ENCODE measurements at places on chromosomes 2 and 18.

DNA sequence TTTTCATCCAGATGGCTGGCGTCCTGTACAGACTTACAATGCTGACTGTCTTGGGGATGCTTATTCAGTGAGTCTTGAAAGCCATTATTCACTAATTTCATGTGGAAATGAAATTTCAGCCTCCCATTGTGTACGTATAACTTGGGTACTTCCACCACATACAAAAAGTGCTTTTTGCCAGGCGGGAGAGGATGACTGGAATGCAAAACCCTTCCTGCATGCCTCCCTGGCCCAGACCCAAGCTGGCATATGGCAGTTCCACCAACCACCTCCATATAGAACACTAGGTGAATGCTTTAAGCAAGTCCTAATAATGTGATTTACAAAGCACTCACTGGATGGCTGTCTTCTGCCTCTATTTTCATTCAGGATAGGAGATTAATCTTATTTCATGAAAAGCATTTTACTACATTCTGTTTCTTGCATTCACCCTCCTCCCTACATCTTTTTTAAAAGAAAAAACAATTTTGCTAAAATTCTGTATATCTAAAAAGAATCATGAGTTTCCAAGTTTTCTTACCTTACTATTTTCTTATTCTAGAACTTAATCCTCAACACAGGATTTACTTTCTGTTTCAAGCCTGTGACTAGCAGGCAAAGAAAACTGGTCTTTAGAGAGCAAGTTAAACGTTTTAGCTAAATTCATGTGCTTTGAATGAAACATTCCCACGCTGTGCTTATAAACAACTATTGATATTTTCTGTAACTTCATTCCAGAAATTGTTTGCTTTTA is 327.6 kb downstream of the NCKAP5 start:
- DNase-seq: no peak

DNA sequence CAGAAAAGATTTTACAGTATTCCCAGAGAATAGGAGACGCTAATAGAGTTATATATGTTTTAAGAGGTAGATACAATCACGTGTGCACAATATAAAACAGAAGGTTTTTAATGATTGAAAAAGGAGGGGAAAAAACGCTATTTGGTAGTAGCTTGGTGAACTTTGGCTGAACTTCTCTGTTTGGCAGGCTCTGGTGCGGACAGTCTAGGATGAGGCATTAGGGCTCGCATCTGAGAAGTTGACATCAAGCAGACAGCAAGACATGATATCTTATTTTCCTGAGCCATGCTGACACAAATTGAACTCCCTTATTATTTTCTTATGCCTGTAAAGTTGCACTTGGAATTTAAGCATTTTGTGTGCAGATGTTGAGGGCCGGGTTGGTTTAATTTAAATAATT is 176.6 kb downstream of the EN1 start:
- DNase-seq: no peak

- DNase-seq: no peak
Measured at GRCh38 chr2:86523491-86523890, 39.8 kb downstream of the CHMP3 start.

DNA sequence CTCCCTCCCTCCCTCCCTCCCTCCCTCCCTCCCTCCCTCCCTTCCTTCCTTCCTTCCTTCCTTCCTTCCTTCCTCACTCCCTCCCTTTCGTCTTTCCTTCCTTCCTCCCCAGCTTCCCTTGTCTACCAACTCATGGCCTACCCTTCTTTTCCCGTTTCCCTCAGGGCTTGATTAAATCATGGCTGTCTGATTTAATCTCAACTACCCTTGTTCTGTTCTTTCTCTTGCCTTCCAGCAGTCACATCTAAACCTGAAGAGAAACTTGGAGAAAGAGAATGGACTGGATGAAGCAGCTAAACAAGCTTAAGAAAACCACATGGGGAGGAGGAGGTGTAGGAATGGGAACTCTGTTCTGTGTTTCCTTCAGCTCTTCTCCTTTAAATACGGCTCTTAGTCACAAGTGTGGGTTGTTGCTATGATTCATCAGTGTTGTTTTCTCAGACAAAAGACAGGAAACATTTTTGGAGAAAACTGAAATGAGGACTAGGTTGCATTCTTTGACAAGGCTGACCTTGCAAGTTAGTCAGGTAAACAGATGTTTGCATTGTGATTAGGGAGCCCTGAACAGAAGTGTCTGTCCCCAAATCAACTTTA is 177.9 kb downstream of the LRRTM1 start:
- no peak for DNase-seq

GRCh38 chr2:161370981-161371380 is 45.1 kb upstream of the TBR1 start:
- DNase-seq: no peak

DNA sequence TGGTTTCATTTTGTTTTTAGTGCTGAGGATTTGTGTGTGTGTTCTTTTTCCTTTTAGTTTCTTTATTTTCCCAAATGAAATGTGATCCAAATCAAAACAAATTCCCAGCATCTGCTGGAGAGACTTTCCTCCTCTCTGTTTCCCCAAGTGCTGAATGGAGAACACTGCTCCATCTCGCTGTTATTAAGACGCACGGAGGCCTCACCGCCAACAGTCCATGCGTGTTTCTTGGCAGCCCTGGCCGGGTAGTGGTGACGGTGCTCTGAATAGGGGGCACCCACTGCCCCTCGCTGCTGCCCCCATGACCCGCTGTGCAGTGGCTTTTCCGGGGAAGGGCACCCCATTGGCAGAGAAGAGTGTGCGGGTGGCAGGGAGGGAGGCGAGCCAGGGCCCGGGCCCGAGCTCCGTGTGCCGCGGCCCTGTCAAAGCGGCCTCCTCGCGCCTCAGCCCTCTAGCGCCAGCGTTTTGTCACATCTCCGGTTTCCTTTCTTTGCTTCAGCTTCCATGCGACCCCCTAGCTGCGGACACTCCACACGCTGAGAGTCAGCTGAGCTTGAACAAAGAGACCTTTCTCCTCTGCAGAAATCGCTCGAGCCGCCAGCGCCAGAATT is 473.7 kb upstream of the SALL3 start:
- DNase-seq: peak; percentile 80

GRCh38 chr2:84427235-84428138 is 31.6 kb downstream of the SUCLG1 start:
- DNase-seq: no peak

GRCh38 chr18:34023471-34023870 is 201.2 kb downstream of the NOL4 start:
- DNase-seq: peak; percentile 22

DNA sequence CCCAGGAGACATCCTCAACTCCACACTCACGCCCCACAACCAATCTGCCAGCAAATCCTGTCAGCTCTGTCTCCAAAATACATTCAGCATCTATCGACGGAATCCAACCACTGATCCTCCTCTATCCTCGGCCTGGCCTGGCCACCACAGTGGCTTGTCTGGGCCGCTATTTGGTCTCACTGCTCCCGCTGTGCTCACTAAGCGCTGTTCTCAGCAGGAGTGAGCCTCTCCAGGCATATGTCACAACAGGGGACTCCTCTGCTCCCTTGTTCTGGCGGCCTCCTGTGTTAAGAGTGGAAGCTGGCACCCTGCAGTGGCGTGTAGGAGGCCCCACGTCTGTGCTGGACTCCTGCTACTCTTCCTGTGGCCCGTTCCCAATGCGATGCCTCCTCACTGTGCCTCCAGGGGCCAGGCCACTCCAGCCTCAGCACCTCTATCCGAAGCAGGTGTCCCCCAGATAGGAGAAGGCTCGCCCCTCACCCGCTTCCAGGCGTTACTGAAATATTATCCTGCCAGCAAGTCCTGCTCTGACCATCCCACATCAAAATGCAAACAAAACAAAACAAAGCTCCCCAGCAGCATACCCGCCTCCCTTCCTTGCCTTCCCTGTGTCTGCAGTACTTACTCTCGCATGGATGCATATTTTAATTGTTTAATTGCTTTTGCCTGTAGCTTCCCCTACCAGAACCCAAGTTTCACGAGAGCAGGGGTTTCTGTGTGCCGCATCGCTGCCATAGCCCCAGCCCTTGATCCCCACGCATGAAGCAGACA is 39.9 kb downstream of the CENPO start:
- DNase-seq: peak; percentile 48

GRCh38 chr2:114661971-114662939 is 219.8 kb downstream of the DPP10 start:
- peak; percentile 76 for DNase-seq

DNA sequence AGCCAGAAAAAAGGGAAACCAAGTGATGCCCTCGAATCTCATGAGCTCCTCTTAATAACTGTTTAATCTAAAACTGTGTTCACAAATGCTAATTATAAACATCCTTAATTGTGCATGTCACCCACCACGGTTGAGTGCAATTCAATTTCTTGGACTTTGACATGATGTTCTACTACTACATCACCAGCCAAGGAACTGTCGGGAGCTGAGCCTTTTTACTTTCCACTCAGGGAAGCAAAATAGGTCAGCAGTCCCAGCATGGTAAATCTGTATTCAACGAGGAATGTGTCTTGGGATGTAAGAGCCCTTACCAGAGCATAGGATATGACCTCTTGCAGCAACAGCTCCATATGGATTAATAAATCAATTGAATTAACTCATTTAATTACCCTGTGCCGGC is 20.8 kb upstream of the REG3G start:
- DNase-seq: no peak
